ENCODE measurements at places on chromosomes 11 and 22.

GRCh38 chr11:45674481-45675190 is 9.2 kb upstream of the CHST1 start:
- no peak for DNase-seq

GRCh38 chr11:83259559-83259958 is 26.6 kb downstream of the CCDC90B start:
- DNase-seq = no peak

DNA sequence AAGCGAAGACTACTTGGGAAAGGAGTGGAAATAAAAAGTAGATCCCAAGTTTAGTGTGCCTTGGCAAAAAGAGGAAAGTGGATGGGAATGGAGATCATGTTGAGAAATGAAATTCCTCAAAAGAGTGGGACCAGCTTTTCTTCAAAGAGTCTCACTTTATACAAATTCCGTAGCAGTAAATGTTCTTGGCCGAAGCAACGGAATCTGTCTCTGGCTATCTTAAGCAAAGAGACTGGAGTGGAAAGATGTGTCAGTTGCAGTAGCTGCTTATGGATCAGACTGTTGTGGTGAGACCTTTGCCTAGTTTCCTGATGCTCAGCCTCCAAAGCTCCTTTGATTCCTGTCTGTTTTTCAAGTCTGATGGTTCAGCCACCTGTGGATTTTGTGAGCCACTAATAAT is 73.6 kb downstream of the CSTPP1 start:
- DNase-seq = no peak

- no peak for DNase-seq
These were observed 253.7 kb downstream of the AASDHPPT start for GRCh38 chr11:106331176-106331575.

DNA sequence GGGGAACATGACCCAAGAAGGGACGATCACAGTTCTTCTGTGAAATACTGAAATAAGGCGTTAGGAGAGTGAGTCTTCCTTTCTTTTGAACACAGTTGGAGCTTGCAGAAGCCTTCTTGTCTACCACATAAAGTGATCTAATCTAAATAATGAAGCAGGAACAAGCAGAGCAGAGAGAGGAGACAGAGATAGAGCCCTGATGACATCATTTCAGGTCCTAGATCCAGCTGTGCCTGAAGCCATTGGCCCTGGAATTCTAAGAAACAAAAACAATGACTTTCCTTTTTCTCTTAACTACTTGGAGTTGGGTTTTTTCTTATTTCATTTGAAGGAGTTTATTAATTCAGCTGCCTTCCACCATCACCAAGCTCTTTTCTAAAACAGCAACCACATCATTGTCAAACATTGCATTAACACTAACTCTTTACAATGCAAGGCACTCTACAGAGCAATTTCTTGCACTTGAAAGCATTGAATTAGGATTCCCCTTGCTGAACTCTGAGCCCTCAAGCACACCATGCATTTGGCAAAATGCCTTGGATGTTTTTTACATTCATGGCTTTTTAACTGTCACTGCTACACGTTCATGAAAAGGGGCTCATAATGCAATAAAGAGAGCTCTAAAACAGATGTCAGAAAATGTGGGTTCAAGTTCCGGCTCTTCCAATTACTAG is 117.2 kb upstream of the TIMP3 start:
- no peak for DNase-seq

GRCh38 chr11:55106391-55106790 is 155.6 kb upstream of the TRIM48 start:
- no peak for DNase-seq

Measured in activated naive CD8-positive, alpha-beta T cell treated with anti-CD3 and anti-CD28 coated beads, Interleukin-2, amount 50 U/mL, for 16 hours (primary cell).